Activated T-cell treated with anti-CD3 and anti-CD28 coated beads, Interleukin-2, amount 50 U/mL, for 24 hours (primary cell): ENCODE measurements at places on chromosomes 4 and X.

DNA sequence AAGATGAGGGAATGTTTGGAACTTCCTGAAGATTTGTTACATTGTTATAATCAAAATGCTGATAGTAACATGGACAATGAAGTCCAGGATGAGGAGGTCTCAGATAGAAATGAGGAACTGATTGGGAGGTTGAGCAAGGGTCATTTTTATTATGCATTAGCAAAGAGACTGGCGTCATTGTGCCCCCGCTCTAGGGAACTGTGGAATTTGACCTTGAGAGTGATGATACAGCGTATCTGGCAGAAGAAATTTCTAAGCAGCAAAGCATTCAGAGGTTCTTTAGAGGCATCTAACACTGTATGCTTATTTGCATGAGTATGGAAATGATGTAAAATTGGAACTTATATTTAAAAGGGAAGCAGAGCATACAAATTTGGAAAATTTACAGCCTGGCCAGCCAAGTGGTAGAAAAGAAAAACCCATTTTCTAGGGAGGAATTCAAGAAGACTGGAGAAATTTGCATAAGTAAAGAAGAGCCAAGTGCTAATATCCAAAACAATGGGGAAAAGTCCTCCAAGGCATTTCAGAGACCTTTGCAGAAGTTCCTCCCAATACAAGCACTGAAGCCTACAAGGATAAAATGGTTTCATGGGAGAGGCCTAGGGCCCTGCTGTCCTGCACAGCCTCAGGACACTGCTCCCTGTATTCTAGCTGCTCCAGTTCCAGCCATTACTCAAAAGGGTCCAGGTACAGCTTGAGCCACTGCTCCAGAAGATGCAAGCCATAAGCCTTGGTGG lies 483.0 kb upstream of the NDST4 start:
- DNase-seq = no peak
- no peaks in the 10 kb centered on the region for H3K4me1 ChIP-seq
- H3K4me3 ChIP-seq = no peak overlapping the region
- no peak overlapping the region for H3K27ac ChIP-seq
- no peaks in the 10 kb centered on the region for H3K36me3 ChIP-seq
- no peaks in the 10 kb centered on the region for H3K27me3 ChIP-seq

DNA sequence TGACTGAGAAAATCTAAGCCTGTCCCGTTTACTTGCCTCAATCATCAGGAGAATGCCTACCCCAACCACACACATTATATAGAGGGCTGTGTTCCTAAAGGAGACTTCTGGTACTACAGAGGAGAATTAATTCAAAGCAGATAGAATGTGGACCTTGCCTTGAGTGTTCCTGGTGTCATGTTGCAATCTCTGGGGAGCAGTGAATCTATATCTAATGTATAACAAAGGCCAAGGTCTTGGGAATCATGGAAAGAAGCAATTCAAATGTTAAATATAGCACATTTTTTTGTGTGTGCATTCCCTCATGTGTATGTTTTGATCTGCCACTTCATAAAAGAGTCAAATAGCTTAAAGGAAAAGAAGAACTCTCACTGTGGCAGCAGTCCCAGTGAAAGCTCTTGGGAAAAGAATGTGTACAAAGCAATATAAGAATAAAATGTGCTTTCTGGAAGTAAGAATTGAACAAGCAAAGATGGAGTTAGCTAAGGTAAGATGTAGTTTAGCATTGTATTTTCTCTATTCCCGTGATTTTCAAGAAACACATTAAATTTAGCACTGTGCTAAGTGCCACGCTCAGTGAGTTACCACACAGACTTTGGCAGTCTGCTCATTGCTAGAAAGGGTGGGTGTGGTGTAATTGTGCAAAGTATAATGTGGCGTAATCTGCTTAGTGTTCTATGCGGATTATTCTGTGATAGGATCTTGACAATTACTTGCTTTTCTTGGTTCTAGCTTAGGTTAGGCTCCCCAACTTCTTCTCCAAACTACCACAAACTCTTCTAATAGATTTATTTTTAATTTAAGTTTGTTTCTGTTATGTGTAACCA lies 13.7 kb downstream of the ADH6 start:
- H3K36me3 ChIP-seq = no peaks in the 10 kb centered on the region
- H3K27me3 ChIP-seq = no peaks in the 10 kb centered on the region
- no peaks in the 10 kb centered on the region for H3K4me1 ChIP-seq

DNA sequence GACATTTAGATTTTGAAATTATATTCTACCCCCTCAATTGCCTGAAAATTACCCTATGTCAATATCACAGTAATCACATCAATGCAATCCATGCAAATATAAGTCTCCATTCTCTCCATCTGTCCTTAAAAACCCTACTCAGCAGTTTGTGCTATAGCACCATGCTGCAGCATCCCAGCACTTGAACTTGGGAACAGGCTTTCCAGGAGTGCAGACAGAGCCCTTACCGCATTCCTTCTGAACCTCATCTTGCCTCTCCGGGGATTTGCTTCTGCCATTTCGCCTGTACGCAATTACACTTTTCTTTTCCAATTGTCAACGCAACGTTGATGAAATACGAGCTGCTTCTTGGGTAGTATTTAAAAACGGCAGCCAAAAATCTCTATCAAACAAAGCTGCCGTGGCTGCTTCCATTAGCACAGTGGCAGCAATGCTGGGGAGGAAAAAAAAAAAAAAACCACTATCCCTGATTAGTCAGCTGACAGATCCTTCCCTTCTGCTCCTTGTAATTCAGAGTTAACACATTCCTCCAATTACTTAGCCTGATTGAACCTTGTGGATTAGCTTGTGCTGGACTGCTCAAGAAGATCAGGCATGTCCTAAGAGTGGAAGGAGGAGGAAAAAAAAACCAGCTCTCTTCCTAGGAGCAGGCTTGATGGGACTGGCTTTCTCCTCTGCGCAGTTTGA lies 65.6 kb downstream of the MCF2 start:
- no peak overlapping the region for H3K4me3 ChIP-seq
- H3K4me1 ChIP-seq = no peaks in the 10 kb centered on the region
- no peaks in the 10 kb centered on the region for H3K36me3 ChIP-seq

- no peaks in the 10 kb centered on the region for H3K36me3 ChIP-seq
- no peak overlapping the region for H3K27ac ChIP-seq
- no peaks in the 10 kb centered on the region for H3K4me1 ChIP-seq
- H3K4me3 ChIP-seq = no peak overlapping the region
- no peak for DNase-seq
These were observed 22.3 kb upstream of the HERC3 start for GRCh38 chr4:88570001-88570400.

DNA sequence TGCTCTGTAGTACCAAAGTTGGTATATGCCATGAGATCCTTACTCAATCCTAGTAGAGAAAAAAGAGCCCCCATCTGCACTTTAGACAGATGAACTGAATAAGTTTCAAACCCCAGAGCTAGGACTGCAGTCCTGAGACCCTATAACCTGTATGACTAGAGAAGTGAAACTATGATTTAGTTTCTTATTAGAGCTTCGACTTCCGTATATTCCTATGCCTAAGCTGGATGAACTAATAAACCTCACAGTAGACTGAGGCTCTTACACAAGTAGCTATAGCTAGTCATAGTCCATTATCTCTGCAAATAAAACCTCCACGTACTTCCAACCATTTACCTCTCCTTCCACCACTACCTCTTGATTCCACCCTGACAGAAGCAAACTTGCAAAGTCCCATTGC lies 6.3 kb upstream of the OTUD4 start:
- peaks cover 8% of the 10 kb centered on the region for H3K4me1 ChIP-seq
- no peaks in the 10 kb centered on the region for H3K36me3 ChIP-seq
- no peaks in the 10 kb centered on the region for H3K27me3 ChIP-seq
- H3K4me3 ChIP-seq = no peak overlapping the region
- no peak for DNase-seq

DNA sequence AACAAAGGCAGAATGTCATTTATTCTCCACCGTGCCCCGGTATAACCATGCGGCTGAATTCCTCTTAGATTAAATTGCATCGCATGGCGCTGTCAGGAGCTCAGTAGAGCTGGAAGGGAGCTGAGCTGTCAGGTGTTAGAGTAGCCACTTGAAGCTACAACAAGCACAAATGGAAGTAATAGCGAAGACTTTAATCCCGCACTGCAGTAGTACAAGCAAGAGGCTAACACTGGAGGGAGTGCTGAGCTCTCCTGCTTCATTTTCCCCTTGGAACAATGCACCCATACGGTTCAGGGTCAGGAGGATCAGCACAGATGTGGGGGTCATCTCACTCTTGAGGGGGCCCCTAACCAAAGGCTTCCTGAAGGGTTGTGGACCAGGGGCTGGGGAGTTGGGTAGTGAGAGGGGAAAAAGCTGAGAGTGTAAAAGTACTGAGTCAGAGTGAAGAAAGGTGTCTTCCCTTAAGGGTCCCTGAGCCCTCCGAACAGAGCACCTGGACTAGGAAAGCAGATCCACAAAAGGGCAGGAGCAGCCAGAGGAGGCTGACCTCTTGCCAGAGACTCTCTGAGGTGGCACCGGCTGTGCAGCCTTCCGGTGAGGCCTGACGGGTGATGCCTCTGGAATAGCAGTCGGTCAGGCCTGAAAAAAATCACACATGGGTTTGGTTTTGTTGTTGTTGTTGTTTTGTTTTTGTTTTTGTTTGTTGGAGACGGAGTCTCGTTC lies 36.0 kb upstream of the CBR4 start:
- DNase-seq = no peak
- no peak overlapping the region for H3K4me3 ChIP-seq
- H3K27me3 ChIP-seq = peaks cover 4% of the 10 kb centered on the region
- H3K27ac ChIP-seq = no peak overlapping the region
- no peaks in the 10 kb centered on the region for H3K36me3 ChIP-seq
- H3K4me1 ChIP-seq = no peaks in the 10 kb centered on the region

GRCh38 chr4:76526585-76526990 lies 91.6 kb downstream of the SHROOM3 start:
- no peak for DNase-seq
- H3K36me3 ChIP-seq = no peaks in the 10 kb centered on the region
- no peak overlapping the region for H3K27ac ChIP-seq

DNA sequence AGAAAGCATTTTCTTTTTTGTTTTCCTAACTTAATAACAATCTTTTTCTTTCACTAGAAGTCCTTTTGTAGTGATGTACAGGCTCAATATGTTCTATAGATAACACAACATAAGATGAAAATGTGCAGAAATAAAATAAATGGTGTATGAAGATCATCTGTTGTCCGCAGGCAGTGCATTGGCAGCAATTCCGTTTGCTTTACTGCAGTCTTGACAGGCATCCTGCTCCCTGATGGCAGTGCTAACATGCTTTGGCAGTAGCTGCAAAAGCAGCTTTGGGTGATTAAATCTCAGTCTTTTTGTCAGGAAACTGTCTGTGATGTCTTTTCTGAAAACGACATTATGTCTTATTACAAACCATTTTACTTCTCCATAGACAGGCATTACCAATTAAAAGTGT lies 131.4 kb downstream of the TRAM1L1 start:
- DNase-seq = no peak
- no peaks in the 10 kb centered on the region for H3K27me3 ChIP-seq
- no peaks in the 10 kb centered on the region for H3K4me1 ChIP-seq
- H3K36me3 ChIP-seq = no peaks in the 10 kb centered on the region
- no peak overlapping the region for H3K27ac ChIP-seq
- H3K4me3 ChIP-seq = no peak overlapping the region

GRCh38 chrX:1558761-1559468 lies 21.9 kb upstream of the P2RY8 start:
- no peak overlapping the region for H3K27ac ChIP-seq
- no peak overlapping the region for H3K4me3 ChIP-seq
- no peaks in the 10 kb centered on the region for H3K27me3 ChIP-seq
- peaks cover 41% of the 10 kb centered on the region for H3K4me1 ChIP-seq

DNA sequence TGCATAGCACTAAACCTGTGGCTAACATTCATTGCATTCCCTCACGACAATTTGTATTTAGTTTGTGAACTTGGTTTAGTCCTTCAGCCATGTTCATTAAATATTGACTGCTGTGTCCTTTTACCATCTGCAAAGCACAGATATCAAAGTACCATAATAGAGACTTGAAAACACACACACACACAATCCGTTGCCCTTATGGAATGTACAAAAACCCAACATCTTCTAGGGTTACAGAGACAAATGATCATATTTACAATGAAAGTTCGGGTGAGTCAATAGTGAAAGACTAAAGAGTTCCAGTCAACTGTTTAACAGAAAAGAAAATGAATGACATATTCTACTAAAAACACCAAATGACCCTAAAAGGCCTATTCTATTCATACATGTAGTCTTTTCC lies 50.8 kb upstream of the TXK start:
- no peak overlapping the region for H3K4me3 ChIP-seq
- no peaks in the 10 kb centered on the region for H3K36me3 ChIP-seq
- no peak overlapping the region for H3K27ac ChIP-seq
- no peaks in the 10 kb centered on the region for H3K27me3 ChIP-seq

DNA sequence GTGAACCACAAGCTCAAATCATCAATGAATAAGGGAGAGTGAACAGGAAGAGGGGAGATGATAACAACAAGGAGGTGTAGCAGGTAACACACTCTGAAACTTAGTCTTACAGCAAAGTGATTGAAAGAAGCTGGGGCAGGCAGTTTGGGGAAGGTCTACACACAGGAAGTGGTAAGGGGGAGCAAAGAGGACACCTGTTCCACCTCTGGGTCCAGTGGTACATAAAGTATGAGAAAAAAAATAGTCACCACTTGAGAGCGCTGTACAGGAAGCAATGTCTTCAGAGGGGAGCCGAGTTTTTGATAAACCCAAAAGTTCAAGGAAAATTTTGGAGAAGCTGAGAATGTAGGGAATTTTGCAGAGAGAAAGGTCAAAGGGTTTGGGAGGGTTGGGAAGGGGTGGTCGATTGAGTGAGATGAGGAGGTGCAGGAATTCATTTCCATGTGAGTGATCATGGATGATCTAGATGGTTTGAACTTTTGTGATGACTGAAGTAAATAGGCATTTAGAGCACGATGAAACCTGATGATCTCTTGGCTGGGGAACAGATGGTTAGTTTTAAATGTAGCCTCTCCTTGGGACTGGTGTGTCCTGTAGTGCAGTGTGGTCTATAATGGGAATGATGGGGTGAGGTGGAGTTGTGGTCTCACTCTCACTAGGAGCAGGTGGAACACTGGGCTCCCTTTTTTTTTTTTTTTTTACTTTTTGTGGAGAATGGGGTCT lies 142.0 kb downstream of the RBMX2 start:
- no peak for DNase-seq
- H3K36me3 ChIP-seq = no peaks in the 10 kb centered on the region
- peaks cover 21% of the 10 kb centered on the region for H3K27me3 ChIP-seq

DNA sequence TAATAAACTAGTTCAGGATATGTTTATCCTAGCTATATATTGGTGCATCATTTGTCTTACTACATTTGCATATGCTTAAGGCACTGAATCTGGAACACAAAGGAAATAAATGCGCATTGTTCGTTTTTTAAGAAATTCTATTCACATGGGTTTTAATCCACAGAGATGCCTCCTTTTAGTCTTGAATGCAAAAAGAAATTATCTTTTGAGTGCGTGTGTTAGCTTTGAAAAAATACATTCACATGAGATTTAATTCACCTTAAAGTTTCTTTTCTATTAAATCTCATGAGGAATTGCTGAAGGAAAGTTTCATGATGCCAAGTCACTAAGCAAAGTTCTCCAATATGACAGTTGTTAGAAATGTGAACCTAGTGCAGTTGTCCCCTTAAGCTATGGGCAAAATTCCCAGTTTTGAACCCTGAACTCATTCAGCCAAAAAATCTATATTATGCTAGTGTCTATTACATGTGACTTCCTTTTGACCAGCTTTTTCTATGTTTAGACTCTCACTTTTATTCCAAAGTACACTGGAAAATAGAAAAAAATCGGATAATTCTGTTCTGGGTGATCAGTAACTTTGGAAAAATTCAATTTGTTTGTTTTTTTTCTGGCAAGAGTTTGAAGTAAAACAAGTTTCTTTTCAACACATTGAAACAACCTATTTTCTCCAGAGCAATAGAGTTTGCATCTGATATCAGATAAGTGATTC lies 426.2 kb upstream of the MAGEB2 start:
- H3K36me3 ChIP-seq = no peaks in the 10 kb centered on the region
- H3K4me3 ChIP-seq = no peak overlapping the region

GRCh38 chr4:189784651-189785050 lies 156.0 kb upstream of the FRG1 start:
- H3K4me1 ChIP-seq = no peaks in the 10 kb centered on the region
- H3K27ac ChIP-seq = no peak overlapping the region
- H3K4me3 ChIP-seq = no peak overlapping the region
- no peaks in the 10 kb centered on the region for H3K36me3 ChIP-seq
